ENCODE measurements at places on chromosomes 2 and 18. TPM values are rescaled to one million over a fixed set of nuclear protein-coding genes. Genes with fewer than 3 reads are reported as not detected.

GRCh38 chr18:61470031-61470674 is 136.9 kb downstream of the CDH20 start:
- DNase-seq: no peak

Gene DSG1
- not detected for total RNA-seq

Gene TRAPPC8
- 28.7 TPM for total RNA-seq

DNA sequence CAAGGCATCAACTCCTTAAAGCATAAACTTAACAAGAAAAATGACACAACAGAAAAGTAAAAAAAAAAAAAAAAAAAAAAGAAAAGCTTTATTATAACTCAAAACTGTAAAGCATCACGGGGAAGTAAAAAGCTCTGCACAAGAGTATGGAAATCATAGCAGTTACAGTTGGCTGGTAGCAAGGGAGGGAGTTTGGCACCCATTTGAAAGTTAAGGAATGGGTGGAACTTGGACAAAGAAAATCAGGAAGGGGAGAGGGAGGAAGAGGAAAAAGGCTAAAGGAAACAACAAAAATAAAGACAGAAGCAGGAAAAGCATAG is 8.6 kb downstream of the KLF7 start:
- DNase-seq: no peak

DNA sequence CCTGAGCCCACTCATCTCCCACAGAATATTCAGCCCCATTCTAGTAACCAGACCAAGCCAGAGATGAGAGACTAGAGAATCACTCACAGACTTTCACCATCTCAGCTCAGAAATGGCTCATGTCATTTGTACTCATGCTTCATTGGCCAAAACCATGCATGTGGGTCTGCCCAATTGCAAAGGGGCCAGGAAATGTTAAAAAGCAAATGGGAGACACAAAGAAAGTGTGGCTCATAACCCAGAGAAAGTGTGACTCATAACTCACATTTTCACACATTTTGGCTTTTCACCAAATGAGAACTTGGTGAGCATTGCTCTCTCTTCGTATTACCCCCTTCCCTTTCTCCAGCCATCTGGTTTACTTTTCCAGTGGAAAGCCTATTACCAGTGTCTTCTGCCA is 66.2 kb downstream of the MDH1 start:
- no peak for DNase-seq

DNA sequence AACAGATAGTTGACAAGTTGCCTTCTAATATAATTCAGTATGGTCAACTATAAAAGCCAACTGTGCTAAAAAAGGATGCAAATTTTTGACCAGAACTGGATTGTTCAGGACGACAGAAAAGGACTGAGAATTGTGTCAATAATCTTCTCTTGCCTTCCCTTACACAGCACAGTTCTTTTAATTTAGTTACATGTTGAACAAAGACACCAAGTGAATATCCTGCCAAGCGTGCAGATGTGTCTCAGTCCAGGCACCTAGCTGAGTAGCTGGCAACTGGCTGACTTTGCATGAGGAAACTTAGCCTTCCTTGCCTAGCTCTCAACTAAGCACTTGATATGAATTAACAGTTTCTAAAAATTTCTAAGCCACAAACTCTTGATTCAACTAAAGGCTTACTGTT is 801.4 kb downstream of the BCL11A start:
- DNase-seq: no peak

Gene OSR1
- 0.04 TPM for total RNA-seq

- no peak for DNase-seq
These were observed 403 bp downstream of the MAP2 start for GRCh38 chr2:209424199-209424701.

Gene XDH
- total RNA-seq: 4.4 TPM

- DNase-seq: no peak
These were observed 15.9 kb upstream of the DSG2 start for GRCh38 chr18:31482051-31482450.

Gene ANKRD23
- total RNA-seq: 2.1 TPM

All from kidney epithelial cell (primary cell).